A673 (cell line): ENCODE measurements at places on chromosomes 5 and 9. TPM values are rescaled to one million over a fixed set of nuclear protein-coding genes. Genes with fewer than 3 reads are reported as not detected.

Gene LRRC70
- total RNA-seq = 1.8 and 2.0 TPM in 2 replicates

Gene COQ4
- 58.2 and 62.8 TPM in 2 replicates for total RNA-seq

Gene IPO11
- 55.5 and 66.5 TPM in 2 replicates for total RNA-seq

Gene AJM1
- total RNA-seq = 1.8 and 2.0 TPM in 2 replicates

Gene GPX3
- total RNA-seq = 0.19 and 0.24 TPM in 2 replicates

DNA sequence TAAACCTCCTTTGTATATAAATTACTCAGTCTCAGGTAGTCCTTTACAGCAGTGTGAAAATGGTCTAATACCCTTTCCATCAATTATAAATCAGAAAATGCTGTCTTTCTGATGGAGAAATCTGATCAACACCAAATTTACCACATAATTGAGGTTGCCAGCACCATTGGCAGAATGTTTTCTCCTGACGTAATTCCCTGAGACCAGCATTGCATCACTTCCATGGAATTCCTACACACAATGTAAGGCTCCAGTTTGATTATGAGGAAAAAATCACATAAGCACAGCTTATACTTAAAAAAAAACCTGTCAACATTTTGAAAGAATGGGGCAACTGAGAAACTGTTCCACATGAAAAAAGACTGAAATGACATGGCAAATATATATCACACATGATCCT lies 618.7 kb upstream of the CDH6 start:
- no peaks in the 10 kb centered on the region for H3K36me3 ChIP-seq
- H3K4me1 ChIP-seq = no peaks in the 10 kb centered on the region
- DNase-seq = no peak
- H3K27ac ChIP-seq = no peak overlapping the region
- no peak overlapping the region for H3K4me3 ChIP-seq

DNA sequence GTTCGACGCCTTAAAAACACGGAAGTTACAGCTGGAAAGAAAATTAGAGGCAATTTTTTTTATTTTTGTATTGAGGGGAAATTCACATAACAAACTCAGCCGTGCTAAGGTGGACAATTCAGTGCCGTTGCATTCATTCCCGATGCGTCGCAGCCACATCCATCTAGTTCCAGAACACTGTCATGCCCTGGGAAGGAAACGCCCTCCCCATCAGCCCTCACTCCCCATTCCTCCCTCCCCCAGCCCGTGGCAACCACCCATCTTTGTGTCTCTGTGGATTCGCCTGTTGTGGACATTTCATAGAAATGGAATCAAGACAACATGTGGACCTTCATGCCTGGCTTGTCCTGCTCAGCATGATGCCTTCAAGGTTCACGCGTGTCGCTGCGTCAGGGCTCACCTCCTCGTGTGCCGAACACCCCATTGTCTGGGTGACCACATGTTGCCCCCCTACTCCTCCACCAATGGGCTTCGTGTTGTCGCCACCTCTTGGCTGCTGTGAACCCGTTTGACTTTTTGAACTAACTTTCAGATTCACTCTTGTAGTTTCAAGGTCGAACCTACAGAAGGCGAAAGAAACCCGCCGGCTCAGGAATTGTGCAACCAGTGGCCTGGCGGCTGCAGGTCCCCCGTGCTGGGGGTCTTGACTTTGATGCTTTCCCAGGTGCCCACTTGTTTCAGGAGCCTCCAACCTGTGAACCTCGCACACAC lies 17.4 kb upstream of the CAMSAP1 start:
- no peak for DNase-seq
- H3K27me3 ChIP-seq = no peaks in the 10 kb centered on the region
- H3K27ac ChIP-seq = no peak overlapping the region
- no peaks in the 10 kb centered on the region for H3K36me3 ChIP-seq
- no peak overlapping the region for H3K4me3 ChIP-seq
